ENCODE measurements at places on chromosomes 7 and 10.
A peak's percentile ranks its signal among the peaks of the same experiment; 100 is the strongest.

DNA sequence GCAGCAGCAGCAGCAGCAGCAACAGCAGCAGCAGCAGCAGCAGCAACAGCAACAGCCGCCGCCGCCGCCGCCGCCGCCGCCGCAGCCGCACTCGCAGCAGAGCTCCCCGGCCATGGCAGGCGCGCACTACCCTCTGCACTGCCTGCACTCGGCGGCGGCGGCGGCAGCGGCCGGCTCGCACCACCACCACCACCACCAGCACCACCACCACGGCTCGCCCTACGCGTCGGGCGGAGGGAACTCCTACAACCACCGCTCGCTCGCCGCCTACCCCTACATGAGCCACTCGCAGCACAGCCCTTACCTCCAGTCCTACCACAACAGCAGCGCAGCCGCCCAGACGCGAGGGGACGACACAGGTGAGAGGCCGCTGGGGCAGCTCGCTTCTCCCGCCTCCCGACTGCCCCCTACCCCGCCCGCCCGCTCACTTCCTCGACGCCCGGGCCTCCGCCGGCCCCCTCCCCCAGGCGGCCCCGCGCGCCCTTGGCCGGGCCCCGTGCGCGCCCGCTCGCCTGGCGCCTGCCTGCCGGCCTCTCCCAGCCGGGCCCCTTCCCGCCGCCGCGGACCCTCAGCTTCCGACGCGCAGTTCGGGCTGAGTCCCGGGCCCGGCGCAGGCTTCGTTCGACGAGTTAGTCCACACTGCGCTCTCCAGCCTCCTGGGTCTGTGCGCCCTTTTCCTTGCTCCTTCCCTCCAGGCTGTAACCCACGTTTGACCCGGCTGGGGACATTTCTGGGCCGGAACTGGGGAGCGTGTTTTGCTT lies 882 bp downstream of the DLX6 start:
- DNase-seq: peak; percentile 5

DNA sequence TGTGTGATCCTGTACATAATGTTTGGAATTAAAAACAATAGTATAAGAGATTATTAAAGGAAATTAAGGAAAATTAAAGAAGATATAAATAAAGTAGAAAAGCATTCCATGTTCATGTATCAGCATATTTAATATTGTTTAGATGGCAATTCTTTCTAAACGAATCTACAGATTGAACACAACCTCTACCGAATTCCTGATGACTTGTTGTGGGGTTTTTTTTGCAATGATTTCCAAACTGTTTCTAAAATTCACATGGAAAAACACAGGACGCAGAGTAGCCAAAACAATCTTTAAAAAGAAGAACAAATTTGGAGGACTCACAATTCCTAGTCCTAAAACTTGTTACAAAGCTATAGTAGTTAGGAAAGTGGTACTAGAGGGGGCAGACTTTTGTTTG lies 573.4 kb upstream of the IGFBP3 start:
- DNase-seq: no peak

DNA sequence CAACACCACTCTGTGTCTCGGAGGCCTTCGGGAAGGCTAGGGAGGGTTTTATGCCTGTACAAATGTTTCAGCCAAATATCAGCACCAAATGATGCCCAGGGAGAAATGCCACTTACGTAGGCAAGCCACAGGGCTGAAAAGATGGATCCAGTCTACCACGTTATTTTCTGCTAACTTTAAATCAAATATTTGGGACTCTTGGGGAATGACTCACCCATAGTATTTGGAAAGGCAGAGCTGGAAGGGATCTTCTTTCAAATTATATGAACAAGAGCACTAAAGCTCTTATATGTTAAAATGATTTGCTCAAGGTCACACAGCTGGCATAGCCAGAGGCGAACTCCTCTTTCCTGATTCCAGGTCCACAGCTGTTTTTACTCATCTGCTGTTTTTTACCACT lies 591.4 kb downstream of the SORCS1 start:
- DNase-seq: no peak

DNA sequence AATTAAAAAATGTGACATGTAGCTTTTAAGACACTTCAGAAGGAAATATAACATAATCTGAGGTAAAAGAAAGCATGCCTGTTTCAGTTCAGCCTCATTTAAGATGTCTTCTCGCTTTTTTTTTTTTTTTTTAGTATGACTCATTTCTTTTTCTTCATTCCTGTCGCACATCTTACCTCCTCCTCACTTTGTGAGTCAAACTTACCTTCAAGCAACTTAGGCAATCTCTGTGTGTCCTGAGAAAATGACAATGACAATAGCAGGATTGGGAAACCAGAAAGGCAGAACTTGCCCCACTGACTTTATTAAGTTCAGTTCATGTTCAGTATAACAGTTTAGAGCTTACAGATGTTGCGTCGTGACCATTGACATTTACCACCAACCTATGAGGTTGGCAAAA lies 7.7 kb downstream of the PTN start:
- no peak for DNase-seq

DNA sequence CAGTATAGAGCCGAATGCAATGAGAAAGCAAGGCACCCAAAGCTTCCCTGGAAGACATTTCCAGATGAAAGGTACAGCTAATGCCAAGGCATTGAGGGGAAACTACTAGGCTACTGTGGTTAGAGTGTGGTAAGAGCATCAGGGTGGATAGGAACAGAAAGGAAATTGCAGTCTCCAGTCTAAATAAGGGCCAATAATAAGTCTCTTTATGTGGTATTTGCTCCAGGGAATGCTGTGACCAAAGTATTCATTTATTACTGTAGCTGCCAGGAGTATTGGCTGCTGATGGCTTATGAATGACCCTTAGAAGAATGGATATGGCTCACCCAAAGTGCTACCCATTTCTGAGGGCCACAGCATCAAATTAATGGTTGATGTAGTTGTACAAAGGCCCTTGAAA lies 30.1 kb upstream of the POT1 start:
- DNase-seq: no peak

GRCh38 chr7:135321556-135321955 lies 87.9 kb downstream of the STRA8 start:
- DNase-seq: no peak

- DNase-seq: peak; percentile 89
Measured at GRCh38 chr7:142535123-142535779, 214.0 kb upstream of the PRSS1 start.

GRCh38 chr7:35694161-35694783 lies 663 bp downstream of the HERPUD2 start:
- no peak for DNase-seq

- no peak for DNase-seq
Measured at GRCh38 chr7:148296994-148297644, 293.4 kb upstream of the C7orf33 start.

DNA sequence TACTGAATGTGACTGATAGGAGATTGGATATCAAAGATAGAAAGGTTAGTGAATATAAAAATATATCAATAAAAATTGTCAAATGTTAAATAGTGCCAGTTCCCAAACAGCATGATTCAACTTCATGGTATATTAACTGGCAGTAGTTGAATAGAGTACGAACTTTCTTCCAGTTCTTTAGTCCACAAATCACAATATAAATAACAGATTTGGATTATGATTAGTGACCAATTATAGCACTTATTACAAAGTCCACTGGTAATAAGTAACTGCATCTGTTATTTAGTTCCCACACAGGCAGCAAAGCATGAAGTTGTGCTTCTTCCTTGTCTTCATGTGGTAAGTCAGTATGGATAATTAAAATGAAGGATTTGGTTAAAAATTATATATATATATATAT lies 243.0 kb upstream of the VWC2 start:
- no peak for DNase-seq

DNA sequence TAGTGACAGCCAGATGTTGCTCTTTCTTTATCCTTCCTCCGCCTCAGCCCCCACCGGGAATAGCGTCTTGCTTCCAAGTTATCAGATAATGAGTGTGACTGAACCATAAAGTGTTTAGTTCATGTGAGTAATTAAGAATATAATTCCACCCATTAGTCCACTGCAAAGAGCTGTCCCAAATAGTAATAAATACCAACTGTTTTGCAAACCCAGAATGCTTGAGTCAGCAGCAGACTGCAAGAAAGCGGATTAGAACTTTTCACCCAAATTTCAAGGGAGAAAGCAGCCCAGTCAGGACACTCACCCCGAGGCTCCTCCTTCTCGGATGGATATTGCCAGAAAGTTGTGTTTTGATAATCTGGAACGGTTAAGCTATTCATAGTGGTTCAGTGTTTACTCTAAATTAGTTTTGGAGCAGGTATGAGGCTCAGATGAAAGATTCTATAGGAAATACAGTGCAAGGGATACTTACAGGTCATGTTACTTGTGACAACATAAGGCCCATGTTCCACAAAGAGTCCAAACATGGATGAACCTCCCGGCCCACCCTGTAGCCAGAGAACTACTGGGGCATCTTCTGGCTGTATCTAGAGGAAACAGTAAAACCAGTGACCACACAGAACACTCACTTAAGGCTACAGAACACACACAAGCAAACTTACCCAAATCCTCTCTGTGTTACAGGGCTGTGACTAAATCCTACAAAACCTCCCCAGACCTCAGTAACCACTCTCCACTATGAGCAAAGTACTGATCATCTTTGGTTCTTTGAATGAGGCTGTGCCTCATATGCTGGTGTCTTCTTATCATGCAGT lies 50.5 kb downstream of the CPVL start:
- no peak for DNase-seq

GRCh38 chr7:131293018-131293417 lies 34.7 kb upstream of the MKLN1 start:
- no peak for DNase-seq

DNA sequence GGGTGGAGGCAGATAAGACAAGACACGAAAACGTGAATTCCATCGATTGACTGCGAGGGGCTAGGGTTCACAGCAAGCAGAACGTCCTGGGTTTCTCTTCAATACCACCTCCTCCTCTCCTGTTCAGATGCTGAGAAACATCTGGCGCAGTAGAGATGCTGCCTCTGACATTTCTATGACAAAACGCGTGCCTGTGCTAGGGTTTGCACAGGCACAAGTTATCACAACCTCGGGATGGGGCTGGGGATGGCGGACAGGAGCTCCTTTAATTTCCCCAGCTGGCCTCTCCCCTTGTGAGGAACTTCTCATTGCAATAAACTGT lies 99.8 kb upstream of the SVIL start:
- DNase-seq: no peak

All from hematopoietic multipotent progenitor cell treated with erythropoietin and hydrocortisone succinate and interleukin-3 and kit ligand, for 8 days (in vitro differentiated cells).